ENCODE measurements at places on chromosomes 3 and 15.

- no peaks in the 10 kb centered on the region for H3K36me3 ChIP-seq
- peaks cover 1% of the 10 kb centered on the region for H3K27me3 ChIP-seq
- no peaks in the 10 kb centered on the region for H3K4me1 ChIP-seq
- DNase-seq, result no peak
- H3K27ac ChIP-seq, result no peak overlapping the region
Measured at GRCh38 chr3:34056951-34057390, 258.5 kb downstream of the PDCD6IP start.

- no peak within 1 kb of the TSS for H3K4me3 ChIP-seq
- H3K36me3 ChIP-seq, result no peaks in the 10 kb centered on the region
- H3K27me3 ChIP-seq, result peaks cover 29% of the 10 kb centered on the region
- no peaks in the 10 kb centered on the region for H3K4me1 ChIP-seq
- DNase-seq, result no peak
Measured at GRCh38 chr3:99638167-99638948, at the start of gene COL8A1. Gene COL8A1 (plus strand): TSS chr3:99638594. CDS start chr3:99790683, 152,089 bp downstream.

DNA sequence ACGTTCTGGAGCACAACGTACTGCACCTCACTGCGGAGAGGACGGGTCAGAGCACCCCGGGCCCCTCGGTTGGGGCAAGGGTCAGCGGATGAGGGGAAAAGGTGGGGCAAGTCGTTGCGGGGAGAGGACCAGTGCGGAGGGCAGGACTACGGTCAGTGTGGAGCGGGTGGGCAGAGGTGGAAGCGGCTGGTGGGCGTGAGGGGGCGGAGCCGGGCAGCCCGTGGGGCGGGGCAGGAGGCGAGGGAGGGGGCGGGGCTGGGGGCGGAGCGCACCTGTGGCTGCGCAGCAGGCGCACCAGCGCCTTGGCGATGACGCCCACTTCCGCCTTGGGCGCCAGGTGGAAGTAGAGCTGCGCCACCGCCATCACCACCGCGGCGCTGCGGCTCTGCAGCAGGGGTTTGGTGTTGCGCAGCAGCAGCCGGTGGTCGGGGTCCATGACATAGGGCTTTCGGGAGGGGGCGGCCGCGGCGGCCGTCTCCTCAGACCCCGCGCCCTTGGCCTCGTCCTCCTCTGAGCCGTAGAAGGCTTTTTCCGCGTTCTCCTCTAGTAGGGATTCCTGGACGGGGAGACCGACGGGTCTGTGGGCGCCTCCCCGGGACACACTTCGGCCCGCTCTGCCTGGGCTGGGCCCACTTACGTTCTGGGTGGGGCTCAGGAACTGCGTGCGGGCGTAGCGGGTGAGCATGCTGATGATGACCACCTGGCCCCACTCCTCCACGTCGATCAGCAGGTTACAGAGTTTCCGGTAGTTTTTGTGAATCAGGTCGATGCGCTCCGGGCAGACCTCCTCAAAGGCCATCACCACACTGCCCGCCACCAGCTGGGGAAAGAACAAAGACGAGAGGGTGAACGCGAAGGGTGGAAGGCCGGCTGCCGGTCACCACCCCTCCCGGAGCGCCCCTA lies 29.2 kb downstream of the AP3B2 start:
- H3K4me1 ChIP-seq, result no peaks in the 10 kb centered on the region
- no peak for DNase-seq
- H3K27me3 ChIP-seq, result peaks cover 20% of the 10 kb centered on the region
- no peak overlapping the region for H3K27ac ChIP-seq
- no peaks in the 10 kb centered on the region for H3K36me3 ChIP-seq

- H3K4me3 ChIP-seq, result no peak overlapping the region
- no peaks in the 10 kb centered on the region for H3K27me3 ChIP-seq
- no peak for DNase-seq
- no peaks in the 10 kb centered on the region for H3K36me3 ChIP-seq
- H3K4me1 ChIP-seq, result no peaks in the 10 kb centered on the region
Measured at GRCh38 chr3:115667738-115668065, 44.4 kb downstream of the GAP43 start.

DNA sequence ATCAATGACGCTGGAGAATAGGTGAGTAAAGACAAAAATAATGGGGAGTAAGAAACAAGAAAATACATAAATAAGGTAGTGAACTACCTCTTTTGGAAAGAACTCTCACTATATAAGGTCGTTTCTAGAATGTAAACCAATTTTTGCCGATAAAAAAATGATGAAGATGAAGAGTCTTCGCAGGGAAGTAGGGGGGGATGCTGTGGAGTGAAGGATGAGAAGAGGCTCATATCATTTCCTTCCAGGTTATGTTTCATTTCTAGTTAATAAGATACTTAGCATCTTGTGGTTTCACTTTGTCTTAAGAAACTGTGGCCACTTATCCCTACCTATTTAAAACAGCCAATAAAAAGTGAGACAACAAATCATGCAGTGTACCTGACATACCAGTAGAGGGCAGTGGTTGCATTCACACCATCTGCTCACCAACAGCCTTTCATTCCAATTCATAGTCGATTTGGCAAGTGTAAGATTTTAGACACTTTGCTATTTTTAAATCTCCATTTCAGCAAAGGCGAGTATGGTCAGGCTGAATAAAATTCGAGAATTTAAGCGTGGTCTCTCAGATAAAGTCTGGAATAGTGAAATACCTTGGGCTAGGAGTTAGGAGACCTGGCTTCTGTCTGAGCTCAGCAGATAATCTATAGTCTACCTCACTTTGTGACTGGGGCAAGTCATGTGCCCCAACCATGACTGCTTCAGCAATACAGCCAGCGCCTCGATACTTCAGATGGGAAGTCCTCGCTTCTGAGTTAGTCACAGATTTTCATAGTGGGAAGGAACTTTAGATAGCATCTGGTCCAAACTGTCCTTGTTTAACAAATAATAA lies 28.9 kb upstream of the ICE2 start:
- H3K4me1 ChIP-seq, result no peaks in the 10 kb centered on the region
- DNase-seq, result peak; percentile 43
- no peak overlapping the region for H3K27ac ChIP-seq

- no peak overlapping the region for H3K4me3 ChIP-seq
- H3K27ac ChIP-seq, result no peak overlapping the region
- no peaks in the 10 kb centered on the region for H3K36me3 ChIP-seq
- H3K27me3 ChIP-seq, result no peaks in the 10 kb centered on the region
- H3K4me1 ChIP-seq, result no peaks in the 10 kb centered on the region
Measured at GRCh38 chr15:77373441-77373840, 46.5 kb downstream of the PEAK1 start.

GRCh38 chr15:65936282-65936681 lies 67.0 kb downstream of the RAB11A start:
- H3K4me1 ChIP-seq, result no peaks in the 10 kb centered on the region
- H3K4me3 ChIP-seq, result no peak overlapping the region
- H3K27ac ChIP-seq, result no peak overlapping the region
- H3K36me3 ChIP-seq, result no peaks in the 10 kb centered on the region
- 0 out of 3 replicates have a peak, but pooled peaks cover 7% of the 10 kb centered on the region for H3K27me3 ChIP-seq
- DNase-seq, result no peak
